ENCODE measurements at places on chromosomes 1 and 21.

GRCh38 chr21:39084073-39084472 is 99.2 kb downstream of the PSMG1 start:
- DNase-seq: no peak

DNA sequence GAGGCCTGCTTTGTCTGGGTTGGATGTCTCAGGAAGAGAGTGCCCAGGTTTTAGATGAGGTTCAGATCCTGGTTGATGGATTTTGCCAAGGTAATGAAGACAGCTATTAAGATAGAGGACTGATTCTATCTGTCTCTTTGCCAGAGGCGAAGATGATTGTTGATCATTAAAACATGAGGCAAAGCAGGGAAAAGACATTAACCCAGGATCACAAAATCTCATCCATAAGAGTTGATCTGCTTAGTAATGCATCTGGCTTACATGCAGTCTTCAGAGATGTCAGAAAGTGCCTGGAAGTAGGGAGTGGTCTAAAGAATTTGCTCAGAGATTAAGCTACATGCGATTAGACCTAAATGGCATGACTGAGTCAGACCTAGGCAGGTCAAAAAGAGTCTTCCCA is 229.6 kb upstream of the PLD5 start:
- DNase-seq: no peak

DNA sequence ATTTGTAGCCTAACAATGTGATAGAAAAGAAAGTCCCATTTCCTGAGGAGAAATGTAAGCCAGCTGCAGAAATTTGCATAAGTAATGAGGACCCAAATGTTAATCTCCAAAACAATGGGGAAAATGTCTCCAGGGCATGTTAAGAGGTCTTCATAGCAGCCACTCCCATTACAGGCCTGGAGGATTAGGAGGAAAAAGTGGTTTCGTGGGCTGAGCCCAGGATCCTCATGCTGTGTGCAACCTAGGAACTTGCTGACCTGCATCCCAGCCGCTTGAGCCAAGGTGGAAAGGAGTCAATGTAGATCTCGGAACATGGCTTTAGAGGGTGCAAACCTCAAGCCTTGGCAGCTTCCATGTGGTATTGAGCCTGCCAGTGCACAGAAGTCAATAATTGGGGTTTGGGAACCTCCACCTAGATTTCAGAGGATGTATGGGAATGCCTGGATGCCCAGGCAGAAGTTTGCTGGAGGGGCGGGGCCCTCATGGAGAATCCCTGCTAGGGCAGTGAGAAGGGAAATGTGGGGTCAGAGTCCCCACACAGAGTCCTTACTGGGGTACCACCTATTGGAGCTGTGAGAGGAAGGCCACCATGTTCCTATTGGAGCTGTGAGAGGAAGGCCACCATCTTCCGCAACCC is 14.2 kb upstream of the F13B start:
- no peak for DNase-seq

DNA sequence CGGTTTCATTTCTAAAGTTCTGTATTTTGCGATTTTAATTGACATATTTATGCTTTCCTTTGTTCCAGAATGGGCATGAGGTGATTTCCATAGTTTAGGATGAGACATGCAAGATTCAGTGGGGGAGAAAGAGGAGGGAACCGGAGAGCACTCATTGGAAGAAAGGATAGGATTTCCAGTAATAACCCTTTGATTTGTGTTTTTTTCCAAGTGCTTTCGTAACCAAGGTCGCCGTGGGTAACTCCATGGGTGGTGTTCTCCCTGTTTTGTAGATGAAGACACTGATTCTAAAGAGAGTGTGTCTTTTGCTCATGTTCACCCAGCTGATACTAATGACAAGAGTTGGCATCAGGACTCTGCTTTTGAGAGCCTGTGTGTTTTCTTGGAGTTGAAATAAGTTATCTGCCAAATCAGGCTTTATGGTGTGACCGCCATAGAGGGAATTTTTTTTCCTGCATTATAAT is 170.1 kb downstream of the DHRS3 start:
- DNase-seq: no peak

GRCh38 chr1:39733161-39733560 is 5.5 kb upstream of the PPIE start:
- DNase-seq: no peak

GRCh38 chr1:218226005-218226404 is 59.1 kb upstream of the RRP15 start:
- no peak for DNase-seq

DNA sequence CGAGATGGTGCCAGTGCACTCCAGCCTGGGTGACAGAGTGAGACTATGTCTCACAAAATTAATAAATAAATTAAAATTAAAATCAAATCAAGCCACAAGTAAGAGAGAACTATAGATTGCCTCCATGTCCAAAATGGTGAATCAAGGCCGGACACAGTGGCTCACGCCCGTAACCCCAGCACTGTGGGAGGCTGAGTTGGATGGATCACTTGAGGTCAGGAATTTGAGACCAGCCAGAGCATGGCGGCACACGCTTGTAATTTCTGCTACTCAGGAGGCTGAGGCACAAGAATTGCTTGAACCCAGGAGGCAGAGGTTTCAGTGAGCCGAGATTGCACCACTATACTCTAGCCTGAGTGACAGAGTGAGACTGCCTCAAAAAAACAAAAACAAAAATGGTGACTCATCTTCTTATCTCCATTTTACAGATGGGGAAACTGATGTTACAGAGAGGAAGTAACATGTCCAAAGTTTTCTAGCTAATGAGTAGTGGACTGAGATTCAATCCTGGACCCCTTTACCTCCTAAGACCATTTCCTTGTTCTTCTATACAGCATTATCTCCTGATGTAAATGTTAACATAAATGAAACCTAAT is 99.0 kb upstream of the HNRNPU start:
- no peak for DNase-seq

DNA sequence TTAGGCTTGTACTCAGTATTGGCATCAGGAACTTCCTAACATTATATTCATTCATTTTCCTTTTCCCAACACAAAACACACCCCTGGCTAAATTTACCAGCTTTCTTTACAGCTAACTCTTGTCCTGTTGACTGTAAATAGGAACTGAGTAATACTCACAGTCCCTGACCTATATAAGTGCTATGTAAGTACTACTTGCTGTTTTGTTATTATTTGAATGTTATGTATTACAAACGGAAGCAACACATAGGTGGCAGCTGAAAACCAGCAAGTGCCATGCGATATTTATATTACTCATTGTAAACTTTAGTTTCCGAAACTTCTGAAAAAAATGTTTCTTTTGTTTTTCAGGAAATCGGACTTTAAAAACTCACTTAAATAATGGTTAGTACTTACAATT is 21.5 kb downstream of the PTGER3 start:
- DNase-seq: no peak

DNA sequence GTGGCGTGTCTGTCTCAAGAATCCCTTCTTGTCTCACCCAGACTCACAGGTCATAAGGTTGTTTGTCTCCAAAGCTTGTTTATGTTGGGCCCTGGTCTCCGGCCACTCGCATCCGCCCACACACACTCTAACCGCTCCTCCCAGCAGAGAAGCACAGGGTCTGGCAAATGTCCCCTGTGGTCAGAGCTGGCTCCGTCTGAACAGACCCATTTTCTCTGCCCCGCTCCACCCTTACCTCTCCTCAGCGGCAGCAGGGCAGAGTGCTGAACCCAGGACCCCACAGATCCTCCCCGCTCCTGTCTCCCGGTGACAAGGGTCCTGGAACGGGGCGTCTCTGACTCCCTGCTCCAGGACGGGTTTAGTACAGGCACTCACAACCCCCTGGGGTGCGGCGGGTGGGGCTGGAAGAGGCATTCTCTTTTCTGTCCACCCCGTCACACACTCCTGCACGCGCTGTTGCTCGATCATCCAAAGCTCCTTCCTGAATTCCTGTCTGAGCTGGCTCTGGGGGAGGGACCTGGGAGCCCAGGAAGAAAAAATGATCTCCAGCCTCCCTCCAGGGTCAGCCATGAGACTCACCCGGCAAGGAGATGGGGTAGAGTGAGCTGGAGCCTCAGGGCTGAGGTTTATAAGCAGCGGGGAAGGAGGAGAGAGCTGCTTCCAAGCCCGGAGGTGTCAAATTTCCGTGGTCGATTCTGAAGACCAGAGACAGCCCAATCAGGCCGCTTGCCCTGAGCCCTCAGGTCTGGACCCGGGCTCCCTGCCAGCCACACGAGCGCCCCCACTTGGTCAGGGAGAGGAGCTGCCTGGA is at the start of gene S100A13:
TSS of gene S100A13 (minus strand) at position 602 of the 811 bp plus-strand sequence. CDS start 1,033 bp downstream, outside the sequence.
- DNase-seq: no peak

- no peak for DNase-seq
Observed at GRCh38 chr1:229287267-229287666, 16.4 kb downstream of the RAB4A start.

DNA sequence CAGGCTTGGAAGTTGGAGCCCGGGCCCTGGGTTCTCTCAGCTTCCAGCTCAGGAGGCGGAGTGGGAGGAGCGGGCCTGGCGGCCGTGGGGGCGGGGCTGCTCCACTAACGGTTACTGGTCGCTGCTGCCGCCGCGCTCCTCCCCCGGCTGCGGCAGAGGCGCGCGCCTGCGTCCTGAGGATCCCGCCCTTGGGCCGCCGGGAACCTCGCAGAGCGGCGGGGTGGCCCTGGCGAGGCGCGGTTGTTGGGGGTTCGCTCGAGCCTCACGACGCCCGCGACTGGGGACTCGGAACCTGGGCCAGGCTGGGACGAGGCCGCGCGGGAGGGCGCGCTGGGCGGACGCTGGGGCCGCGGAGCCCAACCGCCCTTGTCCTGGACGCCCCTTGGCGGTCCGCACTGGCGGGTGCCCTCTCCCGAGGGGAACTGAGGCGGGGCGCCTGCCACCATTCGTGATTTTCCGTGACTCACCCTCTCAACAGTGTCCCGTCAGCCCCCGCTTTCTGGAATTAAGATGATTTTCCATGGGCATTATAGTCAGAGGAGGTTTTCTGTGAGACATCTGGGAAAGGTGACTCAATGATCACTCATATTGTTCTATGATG is 34.1 kb downstream of the OR2G3 start:
- DNase-seq: peak; percentile 18

DNA sequence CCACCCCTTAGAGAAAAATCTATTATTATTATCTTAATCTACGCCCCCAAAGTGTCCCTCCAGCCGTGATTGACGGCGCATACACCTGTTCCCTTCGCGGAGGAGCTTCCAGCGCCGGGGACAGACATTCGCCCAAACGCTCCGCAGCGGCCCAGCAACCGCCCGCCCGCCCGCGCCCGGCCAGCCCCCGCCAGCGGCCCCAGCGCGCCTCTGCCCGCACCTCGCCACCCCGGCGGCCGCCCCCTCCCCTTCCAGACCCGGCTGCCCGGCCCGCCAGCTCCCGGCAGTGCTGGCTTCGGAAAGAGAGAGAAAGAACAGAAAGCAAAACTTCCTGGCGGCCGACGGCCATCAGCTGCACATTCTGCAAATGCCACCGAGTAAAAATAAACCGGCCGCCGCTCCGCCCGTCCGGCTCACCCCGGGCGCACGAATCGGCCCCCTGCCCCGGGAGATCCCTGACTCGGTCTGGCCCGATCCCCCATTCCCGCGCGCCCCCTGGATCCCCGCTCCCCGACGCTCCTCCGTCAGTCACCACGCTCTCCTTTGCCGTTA is 1.6 kb downstream of the CASZ1 start:
- no peak for DNase-seq

- DNase-seq: no peak
Observed at GRCh38 chr1:240001177-240001740, 90.4 kb upstream of the FMN2 start.

DNA sequence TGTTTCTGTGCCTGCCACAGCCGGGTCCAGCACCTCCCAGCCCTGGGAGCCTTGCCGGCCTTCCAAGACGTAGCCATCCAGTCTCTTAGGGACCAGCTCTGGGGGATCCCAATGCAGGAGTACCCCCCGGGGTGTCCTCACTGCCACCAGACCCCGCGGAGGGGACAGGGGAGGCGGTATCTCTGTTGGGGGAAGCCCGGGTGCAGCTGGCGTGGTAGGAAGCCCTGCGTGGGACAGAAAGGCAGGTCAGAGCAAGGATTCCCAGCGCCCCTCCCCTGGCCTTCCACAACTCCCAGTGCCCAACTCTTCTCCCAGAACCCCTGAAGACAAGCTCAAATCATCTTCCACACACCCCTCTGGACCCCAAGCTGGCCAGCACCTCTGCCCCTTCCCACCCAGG is 4.9 kb upstream of the TAGLN2 start:
- no peak for DNase-seq

- no peak for DNase-seq
Observed at GRCh38 chr21:42663860-42664535, 10.6 kb downstream of the PDE9A start.

DNA sequence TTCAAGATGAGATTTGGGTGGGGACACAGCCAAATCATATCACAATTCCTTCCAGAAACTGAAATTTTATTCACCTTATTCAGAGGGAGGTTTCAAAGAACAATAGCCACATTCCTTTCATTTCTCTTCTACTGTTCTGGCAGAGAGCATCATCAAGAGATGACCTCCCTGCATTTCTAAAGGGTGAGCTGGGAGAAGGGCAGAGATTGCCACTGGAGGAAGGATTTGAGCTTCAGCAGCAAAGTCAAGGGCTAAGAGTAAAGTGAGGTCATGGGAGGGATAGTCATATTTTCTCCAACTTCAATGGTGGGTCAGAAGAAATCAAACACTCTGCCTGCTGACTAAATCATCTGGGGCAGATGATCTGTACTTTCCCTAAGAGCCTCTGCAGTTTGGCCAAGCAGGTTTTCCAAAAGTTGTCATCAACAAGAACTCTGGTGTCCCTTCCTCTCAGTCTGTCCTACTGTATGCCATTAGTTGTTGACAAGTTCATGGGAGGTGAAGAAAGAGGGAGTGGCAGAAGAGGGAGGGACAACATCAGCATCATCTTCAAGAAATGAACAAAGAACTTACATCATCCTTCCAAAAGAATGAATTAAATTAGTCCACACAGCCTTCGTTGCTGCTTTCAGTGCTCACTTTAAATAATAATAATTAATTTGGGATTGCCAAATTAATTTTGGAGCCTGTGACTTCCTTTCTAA is 298.3 kb downstream of the ASTN1 start:
- no peak for DNase-seq

DNA sequence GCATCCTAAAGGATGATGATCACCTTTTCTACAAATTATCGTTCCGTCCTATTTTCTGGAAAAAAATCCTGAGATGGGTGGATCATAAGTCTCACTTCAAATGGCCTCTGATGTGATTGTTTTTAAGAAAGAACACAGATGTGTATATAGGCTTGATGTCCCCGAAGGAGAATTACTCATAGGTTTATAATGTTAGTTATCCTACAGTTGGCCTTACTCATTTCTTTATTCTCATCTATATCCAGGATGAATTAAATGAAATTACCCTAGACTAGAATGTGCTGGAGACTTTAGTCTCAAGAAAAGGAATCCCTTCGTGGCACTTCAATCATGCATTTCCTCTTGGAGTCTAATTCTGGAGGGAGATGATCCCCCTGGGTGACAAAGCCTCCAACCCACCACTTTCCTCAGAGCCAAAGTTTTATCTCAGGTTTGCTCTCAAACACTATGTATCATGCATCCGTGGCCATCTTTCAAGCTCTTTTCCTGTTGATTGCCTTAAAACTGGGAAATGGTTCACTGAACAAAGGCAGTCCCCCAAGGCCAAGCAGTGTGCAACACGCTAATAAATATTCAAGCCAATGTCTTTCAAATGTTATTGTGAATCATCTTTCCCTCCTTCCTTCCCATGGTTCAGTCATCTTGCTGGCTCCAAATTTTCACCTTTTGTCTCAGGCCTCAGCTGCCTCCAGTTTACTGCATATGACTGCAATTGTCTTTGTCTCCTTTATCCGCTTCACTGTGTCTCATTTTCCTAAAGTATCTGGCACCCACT is 32.5 kb upstream of the SMYD2 start:
- DNase-seq: no peak
